Activated CD4-positive, alpha-beta T cell treated with anti-CD3 and anti-CD28 coated beads for 24 hours (primary cell): ENCODE measurements at places on chromosomes 12 and 14.

DNA sequence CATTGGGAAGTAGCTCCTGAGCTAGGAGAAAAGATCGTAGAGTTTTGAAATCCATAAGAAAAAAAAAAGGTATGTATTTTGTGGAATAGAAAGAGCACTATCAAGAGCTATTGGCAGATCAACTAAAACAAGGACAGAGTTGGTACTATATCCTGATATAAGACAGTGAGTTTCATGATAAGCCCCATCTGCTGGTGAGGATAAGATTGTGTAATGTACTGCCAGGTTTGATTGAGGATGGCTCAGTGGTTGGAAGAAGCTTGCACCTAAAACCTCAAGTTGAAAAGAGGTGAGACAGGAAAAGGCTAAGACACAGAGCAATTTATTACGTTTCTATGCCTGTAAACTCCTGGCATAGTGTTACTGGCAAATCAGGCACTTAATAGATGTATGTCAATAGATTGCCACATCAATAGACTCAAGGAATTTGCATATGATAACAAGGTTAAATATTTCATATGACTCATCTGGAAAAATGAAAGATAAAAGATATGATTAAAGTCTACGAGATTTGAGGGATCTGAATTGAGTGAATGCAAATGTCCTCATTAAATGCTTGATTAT, 525.6 kb downstream of the FLRT2 start:
- DNase-seq, result no peak

- no peak for DNase-seq
Observed at GRCh38 chr12:9668161-9669018, 1.1 kb upstream of the CLEC2D start.

GRCh38 chr12:15899282-15899870, 11.8 kb upstream of the DERA start:
- DNase-seq, result no peak

GRCh38 chr12:50589650-50590435, 85.1 kb downstream of the DIP2B start:
- no peak for DNase-seq

DNA sequence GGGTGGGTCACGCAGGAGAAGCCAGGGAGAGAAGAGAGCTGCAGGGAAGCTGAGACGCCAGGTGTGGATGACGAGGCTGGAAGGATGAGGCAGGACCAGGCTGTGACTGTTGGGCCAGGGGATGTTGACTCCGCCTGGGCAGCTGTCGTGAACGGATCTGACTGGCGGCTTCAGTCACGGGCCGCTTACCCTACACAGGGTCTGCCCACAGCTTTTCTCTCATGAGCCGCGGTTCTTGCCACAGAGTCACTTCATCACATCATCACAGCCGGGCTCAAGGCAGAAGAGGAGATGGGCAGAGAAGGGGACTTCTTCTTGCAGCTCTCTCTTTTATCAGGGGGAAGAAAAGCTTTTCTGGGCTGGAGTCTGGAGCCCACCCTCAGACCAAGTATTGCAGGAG, 7.7 kb downstream of the CLBA1 start:
- no peak for DNase-seq

DNA sequence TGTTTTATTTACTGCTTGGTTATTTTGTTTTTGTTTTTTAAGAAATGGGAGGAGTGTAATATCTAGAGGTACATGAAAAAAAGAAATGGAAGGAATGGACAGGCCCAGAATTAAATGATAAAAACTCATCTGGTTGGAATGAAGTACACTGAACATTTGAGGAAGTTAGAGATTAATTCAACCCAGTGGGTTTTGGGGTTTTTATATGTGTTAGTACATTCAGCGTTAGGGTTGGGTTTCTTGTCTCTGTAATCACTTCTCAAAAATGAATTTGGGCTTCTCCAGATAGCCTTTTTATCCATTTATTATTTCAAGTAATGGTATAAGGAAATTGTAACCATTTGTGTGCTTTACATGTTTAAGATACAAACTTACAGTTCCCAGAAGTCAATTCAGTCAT, 19.5 kb upstream of the NUP107 start:
- no peak for DNase-seq

DNA sequence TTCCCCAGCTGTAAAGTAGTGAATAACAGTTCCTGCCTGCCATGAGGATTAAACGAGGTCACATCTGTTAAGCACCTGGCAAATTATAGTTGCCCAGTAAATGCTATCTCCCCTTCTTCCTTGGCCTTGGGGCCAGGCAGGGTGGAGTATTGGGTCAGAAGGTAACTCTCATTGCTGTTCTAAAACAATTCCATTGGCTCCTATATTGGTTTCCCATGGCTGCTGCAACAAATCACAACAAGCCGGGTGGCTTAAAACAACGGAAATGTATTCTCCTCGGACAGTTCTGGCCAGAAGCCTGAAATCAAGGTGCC, 31.9 kb downstream of the MMAB start:
- no peak for DNase-seq

GRCh38 chr12:122979908-122980182, 636 bp upstream of the ARL6IP4 start:
- DNase-seq, result no peak

DNA sequence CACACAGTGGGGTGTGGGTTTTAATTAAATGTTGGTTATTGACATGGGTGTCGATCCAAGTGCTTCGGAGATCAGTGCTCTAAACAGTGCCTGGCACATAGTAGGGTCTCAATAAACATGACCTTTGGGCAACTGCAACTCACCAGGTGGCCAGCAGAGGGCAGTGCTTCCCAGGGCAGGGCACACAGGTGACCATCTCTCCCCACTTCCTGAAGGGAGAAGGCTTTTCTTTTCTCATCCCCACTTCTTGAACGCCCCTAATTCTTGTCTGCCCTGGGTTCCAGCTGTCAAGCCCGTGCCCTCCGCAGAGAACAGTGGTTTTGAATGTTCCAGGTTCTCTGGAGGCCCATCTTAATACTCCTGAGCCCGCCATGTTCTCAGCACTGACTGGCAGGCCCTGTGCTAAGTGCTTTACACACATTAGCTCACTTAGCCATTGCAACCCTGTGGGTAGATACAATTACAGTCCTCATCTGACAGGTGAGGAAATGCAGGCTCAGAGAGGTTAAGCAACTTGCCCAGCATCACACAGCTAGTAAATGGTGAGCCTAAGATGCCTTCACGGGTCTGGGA, 16.3 kb downstream of the RAPGEF3 start:
- peak; percentile 67 for DNase-seq

GRCh38 chr14:48125654-48126053, 450.2 kb upstream of the MDGA2 start:
- DNase-seq, result no peak

GRCh38 chr12:99235381-99235780, 412.2 kb upstream of the GARIN6 start:
- DNase-seq, result no peak

DNA sequence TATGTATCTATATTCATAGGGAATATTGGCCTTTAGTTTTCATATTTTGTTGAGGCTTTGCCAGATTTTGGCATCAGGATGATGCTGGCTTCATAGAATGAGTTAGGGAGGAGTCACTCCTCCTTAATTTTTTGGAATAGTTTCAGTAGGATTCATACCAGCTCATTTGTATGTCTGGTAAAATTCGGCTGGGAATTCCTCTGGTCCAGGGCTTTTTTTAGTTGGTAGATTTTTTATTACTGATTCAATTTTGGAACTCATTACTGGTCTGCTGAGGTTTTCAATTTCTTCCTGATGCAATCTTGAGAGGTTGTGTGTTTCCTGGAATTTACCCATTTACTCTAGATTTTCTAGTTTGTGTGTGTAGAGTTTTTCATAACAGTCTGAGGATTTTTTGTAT, 175.2 kb downstream of the EPS8 start:
- DNase-seq, result no peak

- DNase-seq, result no peak
Observed at GRCh38 chr12:31249356-31249755, 76.6 kb downstream of the SINHCAF start.

DNA sequence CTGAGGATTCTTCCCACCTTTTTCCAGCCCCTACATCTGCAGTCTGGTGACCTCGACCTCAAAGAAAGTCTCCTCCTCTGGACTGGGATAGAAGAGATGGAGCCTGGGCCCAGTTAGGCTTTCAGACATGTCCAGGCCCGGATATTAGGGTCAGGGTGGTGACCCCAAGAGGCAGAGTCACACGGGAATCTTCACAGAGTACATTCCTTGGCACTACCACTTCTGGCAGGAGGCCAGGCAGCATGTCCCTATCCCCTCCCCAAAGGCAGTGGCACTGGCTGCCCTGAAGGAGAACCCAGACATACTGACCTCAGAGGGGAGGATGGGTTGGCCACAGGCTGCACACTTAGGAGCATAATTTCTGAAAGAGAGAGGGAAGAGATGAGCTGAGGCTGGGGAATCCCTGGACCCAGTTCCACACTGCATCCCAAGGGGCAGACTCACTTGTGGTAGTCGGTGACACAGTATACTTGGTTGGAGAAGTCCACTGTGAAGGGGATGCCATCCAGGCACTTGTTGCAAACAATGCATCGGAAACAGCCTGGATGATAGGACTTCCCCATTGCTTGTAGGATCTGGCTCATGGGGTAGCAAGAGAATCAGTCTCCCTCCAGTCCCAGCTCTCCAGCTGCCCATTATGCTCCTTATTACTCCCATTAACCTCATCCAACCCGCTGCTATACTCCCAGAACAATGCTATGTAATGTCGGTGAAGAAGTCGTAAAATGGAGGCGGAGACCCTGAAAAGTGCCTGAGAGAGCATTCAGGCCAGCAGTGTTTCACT, 7.6 kb downstream of the AJUBA start:
- DNase-seq, result no peak

DNA sequence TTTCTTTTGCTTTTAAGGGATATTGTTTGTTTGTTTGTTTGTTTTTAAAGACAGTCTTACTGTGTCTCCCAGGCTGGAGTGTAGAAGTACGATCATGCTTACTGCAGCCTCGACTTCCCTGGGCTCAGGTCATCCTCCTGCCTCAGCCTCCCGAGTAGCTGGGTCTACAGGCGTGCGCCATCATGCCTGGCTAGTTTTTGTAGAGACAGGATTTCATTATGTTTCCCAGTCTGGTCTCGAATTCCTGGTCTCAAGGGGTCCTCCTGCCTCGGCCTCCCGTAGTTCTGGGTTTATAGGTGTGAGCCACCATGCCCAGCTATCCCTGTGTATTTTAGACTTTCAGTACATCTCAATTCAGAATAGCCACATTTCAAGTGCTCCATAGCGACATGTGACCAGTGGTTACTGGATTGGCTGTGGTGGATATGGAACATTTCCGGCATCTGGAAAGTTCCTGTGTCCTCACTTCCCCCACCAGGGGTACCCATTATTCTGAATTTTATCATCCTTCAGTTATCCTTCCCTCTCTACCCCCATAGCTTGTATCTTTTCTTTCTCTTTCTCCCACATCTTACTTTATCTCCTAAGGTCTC, 61.1 kb downstream of the HRK start:
- no peak for DNase-seq

DNA sequence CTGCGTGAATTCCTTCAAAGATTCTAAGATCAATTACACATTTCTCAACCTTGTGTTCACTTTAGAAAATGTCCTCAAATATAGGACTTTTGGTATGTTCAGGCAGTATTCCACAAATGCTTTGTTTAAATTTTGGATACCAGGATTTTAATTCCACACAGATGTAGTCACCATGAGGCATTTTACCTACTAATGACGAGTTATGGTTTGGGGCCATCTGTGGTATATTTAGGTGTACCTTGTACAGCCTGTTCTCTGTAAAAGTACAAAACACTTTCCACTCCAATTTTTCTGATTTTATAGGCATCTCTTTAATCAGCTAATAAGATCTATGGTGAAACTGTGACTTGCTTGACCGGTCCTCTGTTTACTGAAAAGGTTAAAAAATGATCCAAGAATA, 275.7 kb upstream of the PRICKLE1 start:
- no peak for DNase-seq

GRCh38 chr12:98741196-98741555, 96.1 kb downstream of the APAF1 start:
- no peak for DNase-seq

GRCh38 chr14:71659159-71659558, 273.1 kb upstream of the RGS6 start:
- DNase-seq, result no peak

- no peak for DNase-seq
Observed at GRCh38 chr14:61591862-61592261, 103.5 kb upstream of the HIF1A start.

DNA sequence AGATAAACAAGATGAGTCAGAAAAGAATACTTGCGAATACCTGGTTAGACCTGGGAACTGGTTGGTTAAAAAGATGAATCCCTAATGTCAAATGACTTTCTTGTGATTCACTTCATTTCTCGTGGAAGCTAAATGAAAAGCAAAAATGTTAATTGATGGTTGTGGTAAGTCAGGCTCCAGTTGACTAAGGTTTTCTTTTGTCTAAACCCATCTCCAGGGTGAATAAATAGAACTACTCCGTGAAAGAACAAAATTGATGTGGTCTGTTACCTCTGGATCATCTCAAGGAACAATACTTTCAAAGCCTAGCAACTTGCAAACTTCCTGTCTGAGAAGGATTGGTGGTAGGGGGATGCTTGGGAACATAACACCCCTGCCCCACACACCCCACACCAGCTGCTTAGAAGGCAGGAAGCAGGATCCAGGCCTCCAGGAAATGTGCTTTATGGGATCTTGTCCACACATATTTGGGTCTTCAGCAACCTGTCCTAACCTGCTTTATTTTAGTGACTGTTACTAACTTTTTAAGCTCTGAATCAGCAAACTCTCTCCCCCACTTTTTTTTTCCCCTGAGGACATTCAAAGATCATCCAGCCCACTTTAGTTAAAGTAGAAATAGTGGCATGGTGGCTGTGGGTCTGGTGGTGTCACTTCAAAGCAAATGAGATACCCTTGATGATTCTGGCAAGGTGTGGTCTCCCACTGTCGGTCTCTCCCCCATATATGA, 60.4 kb upstream of the PTHLH start:
- DNase-seq, result no peak

GRCh38 chr12:67989184-67989920, at the start of gene IFNG-AS1:
Gene IFNG-AS1 (plus strand): TSS chr12:67989447.
- DNase-seq, result no peak

DNA sequence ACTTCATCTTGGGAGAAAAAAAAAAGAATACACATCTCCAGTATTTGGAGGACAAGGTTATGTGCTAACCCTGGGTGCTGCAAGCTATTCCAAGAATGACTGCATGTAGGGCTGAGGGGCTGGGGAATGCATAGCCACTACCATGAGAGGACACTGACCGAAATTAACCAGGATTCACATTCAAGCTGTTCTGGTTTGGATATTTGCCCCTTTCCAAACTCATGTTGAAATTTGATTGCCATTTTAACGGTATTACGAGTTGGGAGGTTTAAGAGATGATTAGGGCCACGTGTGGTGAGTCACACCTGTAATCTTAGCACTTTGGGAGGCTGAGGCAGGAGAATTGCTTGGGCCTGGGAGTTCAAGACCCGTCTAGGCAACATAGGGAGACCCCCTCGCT, 18.5 kb upstream of the MARK3 start:
- DNase-seq, result no peak
